Esophagus squamous epithelium (tissue), 5 donors: ENCODE measurements at places on chromosomes 5 and 9.

GRCh38 chr9:114029311-114030170 is 48.6 kb downstream of the AMBP start:
- DNase-seq = no peak

DNA sequence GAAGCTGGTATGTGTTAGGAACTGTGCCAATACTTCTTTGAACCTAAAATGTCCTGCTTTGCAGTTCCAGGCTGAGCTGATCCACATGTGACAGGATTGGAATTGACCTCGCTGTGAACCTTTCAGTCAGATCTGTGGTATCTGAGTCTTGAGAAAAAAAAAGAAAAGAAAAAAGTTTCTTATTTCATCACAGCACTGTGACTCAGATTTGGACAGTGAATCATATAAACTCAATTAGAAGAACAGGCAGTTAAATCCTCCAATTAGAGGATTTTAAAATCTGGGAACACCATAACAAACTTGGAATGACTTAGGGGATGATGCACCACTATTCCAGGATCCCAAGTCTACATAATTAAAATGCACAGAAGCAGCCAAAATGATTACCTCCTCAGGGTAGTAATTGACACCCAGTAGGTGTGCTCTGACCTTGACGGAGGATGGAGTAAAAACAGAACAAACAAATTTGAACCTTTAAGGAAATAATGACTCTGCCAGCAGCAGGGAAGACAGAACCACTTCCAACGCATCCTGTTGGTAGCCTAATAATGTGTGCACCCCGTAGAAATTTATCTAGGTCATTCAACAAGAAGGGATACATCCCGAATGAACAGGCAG is 57.8 kb upstream of the RAI14 start:
- no peak for DNase-seq

GRCh38 chr9:124455820-124456219 is 5.6 kb downstream of the ADGRD2 start:
- DNase-seq = no peak

DNA sequence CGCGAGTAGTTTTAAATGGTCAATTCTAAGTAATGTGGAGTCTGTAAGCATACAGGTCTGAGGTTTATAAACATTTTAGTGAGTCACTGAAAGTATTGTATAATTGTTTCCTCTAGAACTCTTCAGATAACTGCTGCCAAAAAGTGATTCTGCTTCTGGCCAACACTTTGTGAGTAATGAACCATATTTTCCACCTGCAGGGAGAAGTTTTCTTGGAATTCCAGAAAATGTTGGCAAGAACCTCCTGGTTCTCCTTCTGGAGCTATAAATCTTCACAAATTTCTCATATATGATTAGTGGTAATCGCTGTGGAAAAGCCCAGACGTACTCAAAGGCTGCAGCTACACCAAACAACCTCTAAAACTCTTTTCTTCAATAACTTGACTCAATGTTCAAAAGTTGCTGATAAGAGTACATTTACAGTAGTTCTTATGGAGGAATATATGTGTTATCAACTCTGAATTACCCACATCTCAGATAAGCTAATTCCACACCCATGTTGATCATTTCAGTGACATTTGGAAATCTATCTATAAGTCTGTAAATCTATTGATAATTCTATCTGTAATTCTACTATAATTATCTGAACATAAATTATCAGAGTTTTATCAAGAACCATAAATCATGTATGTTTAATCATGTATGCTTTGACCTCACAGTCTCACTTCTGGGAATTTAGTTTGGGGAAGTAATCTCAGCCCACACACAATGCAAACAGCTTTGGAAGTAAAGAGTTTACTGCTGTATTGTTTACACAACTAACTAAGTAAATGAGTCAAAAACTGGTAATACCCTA is 74.1 kb downstream of the FNBP1 start:
- no peak for DNase-seq

DNA sequence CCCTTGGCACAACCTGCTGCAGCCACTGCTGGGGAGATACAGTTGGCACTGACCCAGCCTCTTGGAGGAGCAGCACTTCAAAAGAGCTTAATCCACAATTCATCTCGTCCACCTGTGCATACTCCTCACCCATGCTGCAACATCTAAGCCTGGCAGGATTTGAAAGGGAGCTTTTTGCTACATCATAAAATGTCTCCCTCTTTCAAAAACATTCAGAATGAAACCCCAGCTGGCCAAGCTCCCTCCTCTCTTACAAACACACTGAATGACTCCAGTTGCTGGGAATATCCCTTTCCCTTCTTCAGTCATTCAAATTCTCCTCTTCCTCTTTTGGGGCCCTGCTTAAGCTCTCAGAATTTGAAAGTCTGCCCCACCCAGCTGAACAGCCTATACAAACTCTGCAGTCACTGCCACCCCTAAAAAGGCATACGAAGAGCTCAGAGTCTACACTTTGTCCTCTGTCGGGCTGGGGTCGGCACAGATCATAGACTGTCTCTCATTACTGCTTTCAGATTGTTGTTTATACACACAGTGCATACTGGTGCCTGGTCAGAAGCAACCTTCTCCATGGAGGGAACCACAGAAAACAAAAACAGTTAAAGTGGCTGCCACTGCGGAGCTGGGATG is 8.8 kb upstream of the C5orf15 start:
- no peak for DNase-seq

DNA sequence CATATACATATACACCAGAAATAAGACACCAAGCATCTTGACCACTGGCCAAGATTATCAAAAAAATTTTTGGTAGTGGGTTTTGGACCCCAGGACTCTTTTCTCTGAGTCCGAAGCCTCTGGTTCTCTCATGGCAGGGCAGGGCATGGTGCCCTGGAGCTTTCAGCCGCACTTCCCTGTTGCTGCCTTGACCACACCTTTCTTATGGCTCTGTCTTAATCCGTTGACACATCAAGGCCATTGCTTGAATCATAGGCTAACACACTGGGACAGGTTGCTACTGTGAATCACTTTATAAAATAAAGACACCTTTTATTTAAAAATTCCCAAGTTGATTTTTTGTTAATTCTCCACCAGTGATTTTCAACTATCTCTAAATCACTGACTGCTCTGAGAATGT is 45.4 kb upstream of the CAST start:
- no peak for DNase-seq

DNA sequence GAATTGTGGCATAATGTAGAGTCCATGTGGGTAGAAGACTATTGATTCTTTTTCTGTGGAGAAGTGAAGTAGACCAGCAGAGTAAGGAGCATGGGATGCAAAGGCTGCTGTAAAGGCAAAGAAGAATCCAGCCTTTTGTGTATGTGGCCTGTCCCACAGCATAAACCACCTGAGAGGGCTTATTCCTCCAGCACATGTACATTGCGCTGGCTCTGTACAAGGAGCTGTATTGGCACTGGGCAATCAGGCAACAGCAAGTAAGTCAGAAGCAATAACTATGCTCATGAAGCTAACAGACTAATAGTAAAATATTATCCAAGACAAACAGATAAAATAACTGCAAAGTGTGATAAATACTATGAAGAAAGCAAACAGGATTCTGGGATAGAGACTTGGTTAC is 86.2 kb downstream of the LURAP1L start:
- no peak for DNase-seq

- DNase-seq = no peak
Observed at GRCh38 chr5:154442801-154443200, 3.0 kb upstream of the SAP30L start.

- DNase-seq = no peak
Observed at GRCh38 chr5:91072881-91073280, 310.2 kb downstream of the ARRDC3 start.

GRCh38 chr5:130286971-130287370 is 382.7 kb downstream of the CHSY3 start:
- no peak for DNase-seq

DNA sequence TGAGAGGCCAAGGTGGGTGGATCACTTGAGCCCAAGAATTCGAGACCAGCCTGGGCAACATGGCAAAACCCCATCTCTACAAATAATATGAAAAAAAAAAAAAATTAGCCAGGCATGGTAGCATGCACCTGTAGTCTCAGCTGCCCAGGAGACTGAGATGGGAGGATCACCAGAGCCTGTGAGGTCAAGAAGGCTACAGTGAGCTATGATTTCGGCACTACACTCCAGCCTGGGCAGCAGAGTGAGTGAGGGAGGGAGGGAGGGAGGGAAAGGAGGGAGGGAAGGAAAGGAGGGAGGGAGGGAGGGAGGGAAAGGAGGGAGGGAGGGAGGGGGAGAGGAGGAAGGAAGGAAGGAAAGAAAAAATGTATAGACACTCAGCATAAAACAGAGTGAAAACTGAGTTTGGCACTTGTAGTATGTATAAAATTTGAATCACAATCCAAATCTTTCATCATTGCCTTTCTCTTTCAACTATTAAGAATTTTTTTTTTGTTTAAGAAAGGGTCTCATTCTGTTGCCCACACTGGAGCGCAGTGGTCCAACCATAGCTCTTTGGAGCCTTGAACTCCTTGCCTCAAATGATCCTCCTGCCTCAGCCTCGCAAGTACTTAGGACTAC is 27.8 kb downstream of the SERINC5 start:
- DNase-seq = no peak

DNA sequence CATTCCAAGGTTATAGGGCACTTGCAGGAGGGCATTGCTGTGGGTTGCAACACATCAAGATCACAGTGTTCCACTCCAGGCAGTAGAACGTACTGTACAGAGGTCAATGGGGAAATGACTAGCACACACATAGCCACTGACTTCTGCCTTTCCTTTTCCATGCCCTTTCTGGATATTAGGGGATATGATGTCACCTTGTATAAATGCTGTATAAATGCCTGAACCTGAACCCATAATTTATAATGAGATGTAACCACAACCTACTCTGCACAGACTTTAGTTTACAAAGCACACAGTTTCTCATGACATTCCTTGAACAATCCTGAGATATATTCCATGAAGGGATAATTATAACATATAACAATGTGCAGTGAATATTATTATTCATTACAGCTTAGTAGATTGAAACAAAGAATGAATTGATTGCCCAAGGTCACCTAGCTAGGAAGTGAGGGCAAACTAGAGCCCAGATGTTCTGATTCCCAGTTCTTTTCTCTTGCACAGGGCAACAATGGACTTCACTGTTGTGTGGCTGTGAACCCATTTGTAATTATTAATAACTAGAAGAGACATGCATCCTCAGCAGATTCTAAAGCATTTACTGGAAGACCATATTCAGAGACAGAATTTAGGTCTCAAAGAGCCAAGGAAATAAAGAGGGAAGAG is 5.6 kb upstream of the ABLIM3 start:
- DNase-seq = no peak

DNA sequence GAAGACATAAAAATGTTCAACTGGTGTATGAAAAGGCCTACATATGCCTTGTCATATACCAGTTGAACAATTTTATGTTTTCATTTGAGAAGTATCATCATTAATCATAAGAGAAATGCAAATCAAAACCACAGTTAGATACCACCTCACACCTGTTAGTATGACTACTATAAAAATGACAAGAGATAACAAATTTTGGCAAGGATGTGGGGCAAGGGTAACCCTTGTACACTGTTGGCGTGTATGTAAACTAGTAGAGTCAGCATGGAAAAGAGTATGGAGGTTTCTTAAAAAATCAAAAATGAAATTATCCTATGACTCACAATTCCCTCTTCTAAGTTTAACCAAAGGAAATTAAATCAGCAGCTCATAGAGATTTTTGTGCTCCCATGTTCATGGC is 250.4 kb upstream of the ST8SIA4 start:
- DNase-seq = no peak

- no peak for DNase-seq
Observed at GRCh38 chr5:53261245-53261644, 151.7 kb upstream of the MOCS2 start.
